ENCODE measurements at places on chromosomes 5 and 9.

DNA sequence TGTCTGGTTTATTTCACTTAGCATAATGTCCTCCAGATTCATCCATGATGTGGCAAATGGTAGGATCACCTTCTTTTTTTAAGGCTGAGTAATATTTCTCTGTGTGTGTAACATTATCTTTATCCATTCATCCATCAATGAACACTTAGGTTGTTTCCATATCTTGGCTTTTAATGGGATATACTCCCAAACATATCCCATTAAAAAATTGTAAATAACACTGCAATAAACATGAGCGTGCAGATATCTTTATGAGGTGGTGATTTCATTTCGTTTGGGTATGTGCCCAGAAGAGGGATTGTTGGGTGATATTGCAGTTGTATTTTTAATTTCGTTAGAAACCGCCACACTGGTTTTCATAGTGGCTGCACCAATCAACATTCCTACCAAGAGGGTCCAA, 36.2 kb upstream of the UGCG start:
- H3K4me1 ChIP-seq, result no peaks in the 10 kb centered on the region
- no peaks in the 10 kb centered on the region for H3K27me3 ChIP-seq
- DNase-seq, result no peak
- H3K4me3 ChIP-seq, result no peak overlapping the region
- H3K36me3 ChIP-seq, result no peaks in the 10 kb centered on the region
- no peak overlapping the region for H3K27ac ChIP-seq

DNA sequence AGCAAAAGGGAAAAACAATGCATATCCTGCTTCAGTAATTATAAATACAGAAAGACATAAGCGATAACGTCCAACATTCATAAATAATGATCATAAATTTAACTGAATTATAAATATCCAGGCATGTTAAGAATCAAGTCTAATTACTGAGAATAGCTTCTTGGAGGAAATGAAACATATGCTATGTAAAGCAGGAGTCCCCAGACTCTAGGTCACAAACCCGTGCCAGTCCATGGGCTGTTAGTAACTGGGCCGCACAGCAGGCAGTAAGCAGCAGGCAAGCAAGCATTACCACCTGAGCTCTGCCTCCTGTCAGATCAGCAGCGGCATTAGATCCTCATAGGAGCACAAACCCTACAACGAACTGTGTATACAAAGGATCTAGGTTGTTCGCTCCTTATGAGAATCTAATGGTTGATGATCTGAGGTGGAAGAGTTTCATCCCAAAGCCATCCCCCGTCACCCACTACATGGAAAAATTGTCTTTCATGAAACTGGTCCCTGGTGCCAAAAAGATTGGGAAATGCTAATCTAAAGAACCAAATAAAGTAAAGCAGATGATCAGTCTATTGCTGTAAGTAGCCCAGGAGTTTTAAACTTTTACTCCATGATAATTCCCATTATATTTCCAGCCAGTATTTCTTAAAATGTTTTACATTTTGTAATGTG, 50.4 kb downstream of the CERT1 start:
- H3K27ac ChIP-seq, result no peak overlapping the region
- no peaks in the 10 kb centered on the region for H3K36me3 ChIP-seq
- no peak for DNase-seq
- no peak overlapping the region for H3K4me3 ChIP-seq

GRCh38 chr5:140345919-140346347, 470 bp downstream of the HBEGF start:
- no peaks in the 10 kb centered on the region for H3K36me3 ChIP-seq
- H3K4me1 ChIP-seq, result peaks cover 8% of the 10 kb centered on the region
- no peak for DNase-seq
- no peak overlapping the region for H3K27ac ChIP-seq
- H3K27me3 ChIP-seq, result peaks cover 5% of the 10 kb centered on the region

DNA sequence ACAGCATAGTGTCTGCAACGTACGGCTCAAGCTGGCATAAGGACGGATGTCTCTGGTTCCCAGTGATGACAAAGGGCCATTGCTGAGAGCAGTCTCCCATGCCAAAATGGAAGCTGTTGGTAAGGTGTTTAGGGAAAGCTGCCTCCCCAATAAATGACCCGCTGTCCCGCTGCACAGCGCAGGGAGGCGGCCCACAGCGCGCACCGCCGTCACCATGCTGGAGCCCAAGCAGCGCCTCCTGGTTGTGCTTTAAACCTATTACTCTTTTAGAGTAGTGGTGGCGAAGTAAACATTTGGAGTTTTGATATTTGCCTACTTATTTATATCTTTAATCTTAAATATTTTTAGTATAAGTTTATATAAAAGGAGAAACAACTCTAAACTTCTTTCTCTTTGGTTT, 70.4 kb upstream of the C5orf63 start:
- no peaks in the 10 kb centered on the region for H3K27me3 ChIP-seq
- DNase-seq, result no peak
- no peaks in the 10 kb centered on the region for H3K4me1 ChIP-seq
- no peaks in the 10 kb centered on the region for H3K36me3 ChIP-seq
- H3K4me3 ChIP-seq, result no peak overlapping the region
- H3K27ac ChIP-seq, result no peak overlapping the region

DNA sequence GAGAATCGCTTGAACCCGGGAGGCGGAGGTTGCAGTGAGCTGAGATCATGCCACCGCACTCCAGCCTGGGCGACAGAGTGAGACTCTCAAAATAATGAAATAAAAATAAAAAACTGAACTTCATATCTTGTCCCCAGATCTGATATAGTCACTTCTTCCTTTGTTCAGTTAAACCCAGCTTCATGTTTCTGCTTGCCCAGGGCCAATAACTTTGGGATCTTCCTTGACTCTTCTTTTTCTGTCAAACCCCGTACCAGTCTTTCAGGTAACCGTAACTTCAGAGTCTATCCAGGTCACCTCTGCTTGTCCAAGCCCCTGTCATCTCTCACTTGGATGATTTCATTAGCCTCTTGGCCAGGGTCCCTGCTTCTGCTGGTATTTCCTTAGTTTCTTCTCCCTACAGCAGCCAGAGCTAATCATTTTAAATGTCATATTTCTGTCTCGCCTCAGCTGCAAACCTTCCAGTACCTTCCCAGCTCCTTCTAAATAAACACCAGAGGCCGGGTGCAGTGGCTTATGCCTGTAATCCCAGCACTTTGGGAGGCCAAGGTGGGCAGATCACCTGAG, 19.7 kb upstream of the ABL1 start:
- no peaks in the 10 kb centered on the region for H3K36me3 ChIP-seq
- DNase-seq, result no peak
- H3K4me3 ChIP-seq, result no peak overlapping the region
- no peaks in the 10 kb centered on the region for H3K27me3 ChIP-seq

DNA sequence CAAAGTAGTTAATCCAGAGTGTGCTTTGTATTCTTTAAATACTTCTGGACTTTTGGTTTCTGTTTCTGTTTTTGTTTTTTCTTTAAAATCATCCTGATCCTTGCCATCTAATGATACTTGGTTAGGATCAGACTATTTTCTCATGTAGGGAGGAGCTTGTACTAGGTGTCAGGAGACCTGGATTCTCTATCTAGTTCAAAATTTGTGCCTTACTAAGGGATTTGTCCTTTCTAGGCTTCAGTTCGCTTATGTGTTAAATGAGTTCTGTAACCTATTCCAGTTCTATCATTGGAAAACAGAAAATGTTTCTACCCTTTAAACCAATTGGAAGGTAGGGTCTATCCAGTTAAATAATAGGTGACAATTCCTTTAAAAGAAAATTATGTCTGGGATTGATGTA, 3.3 kb upstream of the MEF2C start:
- no peak overlapping the region for H3K4me3 ChIP-seq
- H3K27ac ChIP-seq, result no peak overlapping the region
- DNase-seq, result no peak

DNA sequence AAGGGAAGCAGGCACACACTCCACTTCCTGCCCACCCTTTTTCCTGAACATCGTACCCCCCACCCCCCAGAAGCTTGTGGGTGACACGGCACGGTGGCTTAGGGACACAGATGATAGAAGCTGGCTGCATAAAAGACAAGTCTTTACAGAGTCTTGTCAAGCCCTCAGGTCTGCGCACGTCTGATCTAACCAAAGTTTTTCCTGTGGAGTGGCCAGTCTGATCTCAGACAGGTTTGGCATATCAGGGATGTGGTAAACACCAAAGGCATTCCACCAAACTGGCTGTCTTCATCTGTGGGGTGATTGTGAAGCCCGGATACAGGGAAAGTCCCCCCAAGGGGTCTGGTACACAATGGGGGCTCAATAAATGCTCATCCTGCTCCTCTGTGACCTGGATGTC, 50.0 kb downstream of the CRB2 start:
- no peaks in the 10 kb centered on the region for H3K27me3 ChIP-seq
- H3K4me3 ChIP-seq, result no peak overlapping the region
- H3K36me3 ChIP-seq, result no peaks in the 10 kb centered on the region
- H3K4me1 ChIP-seq, result no peaks in the 10 kb centered on the region

DNA sequence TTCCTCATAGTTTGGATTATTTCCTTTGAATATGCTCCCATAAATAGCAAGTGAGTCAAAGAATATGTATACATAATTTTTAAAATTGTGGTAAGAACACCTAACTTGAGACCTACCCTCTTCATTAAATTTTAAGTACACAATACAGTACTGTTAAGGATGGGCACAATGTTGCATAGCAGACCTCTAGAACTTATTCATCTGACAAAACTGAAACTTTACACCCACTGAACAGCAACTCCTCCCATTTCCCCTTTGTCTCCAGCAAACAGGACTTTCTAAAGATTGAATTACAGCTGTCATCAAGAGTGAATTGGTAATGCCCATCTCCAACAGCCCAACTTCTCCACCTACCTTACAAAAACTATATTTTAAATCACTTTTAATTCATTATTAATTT, 388.9 kb downstream of the HTR1A start:
- no peak overlapping the region for H3K4me3 ChIP-seq
- H3K27me3 ChIP-seq, result no peaks in the 10 kb centered on the region
- H3K27ac ChIP-seq, result no peak overlapping the region

DNA sequence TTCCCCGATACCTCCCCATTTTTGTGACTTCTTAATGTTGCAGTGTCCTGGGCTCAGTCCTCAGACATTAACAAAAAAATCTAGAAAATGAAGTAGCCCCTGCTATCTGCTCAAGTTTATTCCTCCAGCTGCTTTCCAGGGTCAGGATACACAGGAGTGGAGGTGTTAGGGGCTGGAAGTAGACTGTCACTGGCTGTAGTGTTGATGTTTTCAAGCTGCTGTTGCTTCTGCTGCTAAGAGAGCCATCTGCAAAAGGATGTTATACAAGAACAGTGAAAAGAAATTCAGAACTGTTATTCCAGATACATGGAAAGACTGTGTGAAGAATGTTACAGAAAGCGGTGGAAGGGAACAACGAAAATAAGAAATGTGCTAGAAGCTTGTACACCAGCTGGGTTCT, 10.7 kb downstream of the CD14 start:
- DNase-seq, result no peak
- H3K36me3 ChIP-seq, result no peaks in the 10 kb centered on the region
- no peak overlapping the region for H3K4me3 ChIP-seq
- no peaks in the 10 kb centered on the region for H3K27me3 ChIP-seq

GRCh38 chr5:135391116-135391868, 7.7 kb downstream of the MACROH2A1 start:
- H3K27me3 ChIP-seq, result peaks cover under 1% of the 10 kb centered on the region
- no peaks in the 10 kb centered on the region for H3K4me1 ChIP-seq
- no peak for DNase-seq
- H3K4me3 ChIP-seq, result no peak overlapping the region

GRCh38 chr5:139090581-139090980, 107.6 kb downstream of the SIL1 start:
- no peak for DNase-seq
- H3K4me3 ChIP-seq, result no peak overlapping the region
- H3K4me1 ChIP-seq, result no peaks in the 10 kb centered on the region
- no peak overlapping the region for H3K27ac ChIP-seq

DNA sequence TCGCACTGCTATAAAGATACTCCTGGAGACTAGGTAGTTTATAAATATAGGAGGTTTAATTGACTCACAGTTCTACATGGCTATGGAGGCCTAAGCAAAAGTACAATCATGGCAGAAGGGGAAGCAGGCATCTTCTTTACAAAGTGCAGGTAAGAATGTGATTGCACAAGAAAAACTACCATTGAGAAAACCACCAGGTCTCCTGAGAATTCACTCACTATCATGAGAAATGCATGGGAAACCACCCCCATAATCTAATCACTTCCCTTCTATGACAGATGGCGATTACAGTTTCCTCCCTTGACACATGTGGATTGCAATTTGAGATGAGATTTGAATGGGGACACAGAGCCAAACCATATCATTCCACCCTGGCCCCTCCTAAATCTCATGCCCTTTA, 121.2 kb upstream of the ST8SIA4 start:
- H3K27ac ChIP-seq, result no peak overlapping the region
- no peaks in the 10 kb centered on the region for H3K4me1 ChIP-seq
- no peak overlapping the region for H3K4me3 ChIP-seq
- DNase-seq, result no peak
- no peaks in the 10 kb centered on the region for H3K27me3 ChIP-seq
- no peaks in the 10 kb centered on the region for H3K36me3 ChIP-seq

- no peaks in the 10 kb centered on the region for H3K36me3 ChIP-seq
- H3K4me1 ChIP-seq, result no peaks in the 10 kb centered on the region
- H3K27me3 ChIP-seq, result no peaks in the 10 kb centered on the region
- no peak for DNase-seq
- no peak overlapping the region for H3K4me3 ChIP-seq
- no peak overlapping the region for H3K27ac ChIP-seq
Observed at GRCh38 chr5:69305512-69305911, 27.1 kb downstream of the CCDC125 start.
